Frontal cortex (tissue), 4 donors: ENCODE measurements at places on chromosomes 3 and 15. TPM values are rescaled to one million over a fixed set of nuclear protein-coding genes. Genes with fewer than 3 reads are reported as not detected.

SERPINI1 gene
- total RNA-seq = 85.6 TPM

- DNase-seq = no peak
Measured at GRCh38 chr15:59420108-59420507, 17.9 kb upstream of the FAM81A start.

PRR20G gene
- total RNA-seq = not detected

IL20RB gene
- total RNA-seq = 0.82 TPM
